ENCODE measurements at places on chromosomes 2 and 18.

GRCh38 chr18:77178559-77178958 lies 46.0 kb upstream of the MBP start:
- DNase-seq: no peak

DNA sequence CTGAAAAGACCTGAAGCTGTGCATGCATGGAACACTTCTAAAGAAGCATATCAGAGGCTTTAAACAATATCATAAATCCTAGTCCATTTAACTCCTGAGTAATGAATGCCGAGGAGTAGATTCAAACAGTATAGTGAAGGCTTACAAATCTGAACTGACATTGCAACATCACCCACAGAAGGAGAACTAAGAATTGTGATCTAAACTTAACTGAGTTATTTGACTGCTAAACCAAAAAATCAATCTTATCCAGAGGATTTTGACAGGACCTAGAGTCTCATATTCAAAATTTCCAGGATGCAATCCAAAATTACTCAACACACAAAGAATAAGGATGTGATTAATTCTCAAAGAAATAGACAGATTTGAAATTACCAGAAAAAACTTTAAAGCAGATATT lies 181.0 kb downstream of the SLC39A10 start:
- DNase-seq: no peak

GRCh38 chr18:23143016-23143814 lies 7.9 kb downstream of the CABLES1 start:
- no peak for DNase-seq

GRCh38 chr2:58268685-58269084 lies 27.6 kb upstream of the FANCL start:
- no peak for DNase-seq

GRCh38 chr2:238158018-238158508 lies 707 bp upstream of the ERFE start:
- DNase-seq: no peak

DNA sequence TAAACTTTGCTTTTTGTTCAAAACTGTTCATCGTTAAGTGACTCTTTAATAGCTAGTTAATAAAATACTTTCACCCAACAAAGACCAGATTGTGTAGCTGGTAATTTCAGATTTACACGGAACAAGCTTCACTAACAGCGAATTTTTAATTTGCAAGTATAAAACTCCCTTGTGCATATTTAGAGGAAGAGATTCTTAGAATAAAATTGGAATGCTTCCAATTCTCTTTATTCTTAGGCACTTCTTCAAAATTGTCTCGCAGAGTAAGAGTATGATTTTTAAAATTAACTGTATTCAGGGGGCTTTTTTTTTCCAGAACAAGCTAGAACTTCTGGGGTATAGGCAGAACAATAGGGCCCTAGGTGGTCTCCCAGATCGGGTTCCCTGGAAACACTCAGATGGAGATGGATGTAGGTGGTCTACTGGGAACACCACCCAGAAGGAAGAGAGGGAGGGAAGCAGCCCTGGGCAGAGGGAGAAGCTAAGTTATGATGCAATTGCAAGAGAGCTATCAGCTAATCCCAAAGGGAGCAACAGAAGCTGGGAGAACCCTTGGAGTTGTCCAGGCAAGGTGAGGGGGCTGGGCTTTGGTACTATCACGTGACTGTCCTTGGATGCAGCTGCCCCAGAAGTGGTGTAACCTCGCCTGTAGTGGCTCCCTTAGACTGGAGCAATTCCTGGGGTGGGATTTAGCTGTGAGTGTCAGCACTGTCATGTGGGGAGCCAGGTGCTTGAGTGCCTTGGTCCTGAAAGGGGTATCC lies 151.7 kb upstream of the ASB18 start:
- DNase-seq: no peak

DNA sequence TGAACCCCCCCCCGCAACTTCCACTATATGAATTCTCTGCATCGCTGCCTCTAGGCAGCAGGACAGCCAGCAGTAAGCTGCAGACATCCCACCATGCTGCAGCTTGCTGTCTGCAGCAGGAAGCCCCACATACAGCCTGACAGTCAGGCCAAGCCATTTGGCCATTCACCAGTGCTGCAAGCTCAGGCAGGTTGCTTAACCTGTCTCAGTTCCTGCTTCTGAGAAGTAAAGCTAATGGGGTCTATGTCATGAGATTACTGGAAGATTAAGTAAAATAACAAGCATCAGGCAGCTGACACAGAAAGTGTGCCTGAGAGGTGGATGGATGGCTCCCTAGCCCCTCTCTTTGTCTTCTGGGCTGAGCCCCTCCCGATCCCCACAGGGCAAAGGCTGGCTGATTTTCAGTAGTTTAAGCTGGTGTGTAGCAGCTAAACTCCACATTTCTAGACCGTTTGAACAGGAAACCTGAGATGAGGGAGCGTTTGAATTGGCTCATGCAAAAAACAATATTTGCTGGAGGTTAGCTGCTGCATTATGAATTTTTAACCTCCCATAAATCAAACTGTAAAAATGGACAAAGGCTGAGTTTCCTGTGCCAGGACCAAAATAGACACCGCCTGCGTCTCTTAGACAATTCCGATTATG lies 193.8 kb upstream of the ARL4C start:
- DNase-seq: no peak

- DNase-seq: peak; percentile 72
Observed at GRCh38 chr2:74831693-74832530, 2.0 kb upstream of the HK2 start.

DNA sequence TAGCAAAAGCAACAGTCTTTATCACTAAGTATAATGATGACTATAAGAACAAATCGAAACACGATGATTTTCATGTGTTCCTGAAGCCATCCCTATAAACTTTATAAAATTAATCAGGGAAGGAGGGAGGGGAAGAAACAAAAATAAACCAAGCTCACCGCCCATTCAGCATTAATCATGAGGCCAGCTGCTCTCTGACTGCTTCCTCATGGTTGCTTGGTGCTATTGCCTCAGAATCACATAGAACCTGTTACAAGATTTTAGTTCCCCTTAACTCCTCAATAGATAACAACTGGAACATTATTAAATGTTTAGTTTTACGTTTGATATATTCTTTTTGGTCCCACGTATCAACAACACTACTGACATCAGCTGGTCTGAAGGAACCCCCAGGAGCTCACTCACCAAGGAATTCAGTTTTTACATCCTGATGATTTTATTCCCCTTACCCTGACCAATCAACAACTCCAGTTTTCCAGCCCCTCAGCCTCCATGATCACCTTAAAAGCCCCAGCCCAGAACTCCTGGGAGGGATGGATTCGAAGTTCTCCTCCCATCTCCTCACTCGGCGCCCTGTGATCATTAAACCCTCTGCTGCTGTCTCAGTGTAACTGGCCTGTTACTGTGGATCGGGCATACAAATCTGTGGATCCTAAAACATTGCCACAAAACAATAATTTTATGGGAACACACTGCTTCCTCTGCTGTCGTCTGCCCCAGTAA lies 10.6 kb upstream of the HNRNPLL start:
- no peak for DNase-seq

- no peak for DNase-seq
Observed at GRCh38 chr2:128520340-128520739, 201.7 kb upstream of the HS6ST1 start.

GRCh38 chr2:143968860-143969259 lies 551.1 kb downstream of the ZEB2 start:
- no peak for DNase-seq

GRCh38 chr18:12577848-12578247 lies 80.1 kb downstream of the SPIRE1 start:
- no peak for DNase-seq

DNA sequence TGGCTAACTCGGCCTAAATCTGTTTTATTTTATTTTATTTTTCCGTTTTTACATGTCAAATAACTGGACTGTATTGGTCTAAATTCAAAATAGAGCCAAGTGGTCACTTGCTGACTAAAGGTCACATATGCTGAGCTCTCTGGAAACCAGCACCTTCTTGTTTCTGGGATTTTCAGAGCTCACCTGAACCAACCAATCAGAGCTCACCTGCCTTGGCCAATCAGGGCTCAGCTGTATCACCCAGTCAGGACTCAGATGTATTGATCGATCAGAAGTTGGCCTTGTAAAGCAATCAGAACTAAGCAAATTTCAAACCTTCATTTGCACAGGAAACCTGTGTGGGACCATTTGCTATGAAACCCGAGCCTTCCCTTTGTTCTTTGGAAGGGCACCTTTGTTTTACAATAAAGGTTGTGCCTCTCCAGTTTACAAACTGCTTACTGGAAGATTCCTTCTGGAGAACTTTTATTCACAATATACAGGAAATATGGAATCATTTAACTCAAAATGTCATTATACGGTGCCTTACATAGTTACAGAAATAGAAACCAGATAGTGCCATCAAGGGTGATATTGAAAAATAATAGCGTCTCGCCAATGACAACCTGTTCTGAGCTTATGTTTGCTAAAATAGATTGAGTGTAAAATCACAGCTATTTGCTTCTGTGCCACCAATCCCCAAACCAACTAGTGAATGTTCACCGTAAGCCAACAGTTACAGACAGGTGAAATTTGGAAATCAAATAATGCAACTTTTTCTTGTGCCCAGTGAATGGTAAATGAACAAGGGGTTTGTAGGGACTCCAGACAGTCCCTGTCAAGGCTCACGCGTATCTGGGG lies 17.3 kb upstream of the PSD4 start:
- DNase-seq: no peak

- no peak for DNase-seq
Observed at GRCh38 chr18:7979714-7980113, 412.6 kb downstream of the PTPRM start.

DNA sequence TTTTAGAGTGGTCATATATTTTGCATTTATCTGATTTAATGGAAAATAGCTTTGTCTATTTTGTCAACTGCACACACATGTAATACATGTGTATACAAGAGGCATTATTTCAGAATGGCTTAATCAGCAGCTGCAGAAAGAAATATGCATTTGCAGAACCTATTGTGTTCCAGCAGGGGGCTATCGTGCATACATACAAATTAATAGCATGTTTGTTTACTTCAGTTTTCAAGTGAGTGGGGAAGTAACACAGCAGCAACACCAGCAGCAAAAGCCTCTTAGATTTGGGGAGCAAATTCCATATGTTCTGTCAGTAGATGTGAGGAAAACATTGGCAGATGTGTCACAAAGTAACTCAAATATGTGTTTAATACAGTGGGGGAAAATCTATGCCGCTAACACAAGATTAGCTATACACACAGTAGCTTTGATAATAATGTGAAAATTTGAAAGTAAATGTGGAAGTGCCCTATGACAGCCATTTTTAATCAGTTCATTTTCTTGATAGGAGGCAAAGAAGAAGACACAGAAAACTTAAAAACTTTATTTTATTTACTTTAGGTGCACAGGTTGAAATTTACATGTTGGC lies 218.1 kb downstream of the WDR7 start:
- peak; percentile 61 for DNase-seq

- no peak for DNase-seq
Observed at GRCh38 chr2:225104321-225104720, 62.1 kb upstream of the DOCK10 start.

GRCh38 chr2:216436383-216436782 lies 24.1 kb downstream of the SMARCAL1 start:
- no peak for DNase-seq

DNA sequence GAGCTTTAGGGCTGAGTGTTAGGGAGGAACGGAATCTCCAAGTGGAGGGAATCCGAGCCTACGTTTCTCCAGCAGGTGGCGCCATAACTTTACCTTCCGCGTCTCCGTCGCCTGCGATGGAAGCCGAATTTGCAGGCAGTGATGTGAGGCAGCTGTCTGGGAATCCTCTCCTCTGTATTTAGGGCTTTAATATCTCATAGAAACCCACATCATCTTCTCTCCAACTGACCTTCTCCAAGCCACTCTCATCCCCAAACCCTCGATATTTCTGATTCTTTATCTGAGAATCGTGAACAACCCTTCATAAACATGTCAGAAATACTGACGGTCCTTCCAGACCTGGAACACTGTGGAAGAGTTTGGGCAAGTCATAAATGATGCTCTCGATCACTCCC lies 27.5 kb downstream of the SIX2 start:
- DNase-seq: peak; percentile 45

DNA sequence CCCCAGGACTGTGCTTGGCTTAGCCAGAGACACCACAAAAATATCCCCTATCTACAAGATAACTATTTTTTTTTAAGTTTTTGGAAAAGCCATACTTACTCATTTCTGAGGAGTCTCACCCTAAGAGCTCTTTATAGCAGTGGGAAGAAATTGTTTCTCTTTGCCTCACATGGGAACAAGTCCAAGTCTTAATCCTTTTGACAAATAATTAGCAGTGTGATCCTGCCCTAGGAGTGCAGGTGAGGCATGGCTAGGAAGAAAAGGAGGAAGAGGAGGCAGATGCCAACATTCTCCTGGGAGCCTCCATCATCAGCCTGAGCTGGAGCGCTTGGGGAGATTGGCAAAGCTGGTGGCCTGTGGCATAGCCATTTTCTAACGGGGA lies 115.6 kb downstream of the STPG4 start:
- no peak for DNase-seq

DNA sequence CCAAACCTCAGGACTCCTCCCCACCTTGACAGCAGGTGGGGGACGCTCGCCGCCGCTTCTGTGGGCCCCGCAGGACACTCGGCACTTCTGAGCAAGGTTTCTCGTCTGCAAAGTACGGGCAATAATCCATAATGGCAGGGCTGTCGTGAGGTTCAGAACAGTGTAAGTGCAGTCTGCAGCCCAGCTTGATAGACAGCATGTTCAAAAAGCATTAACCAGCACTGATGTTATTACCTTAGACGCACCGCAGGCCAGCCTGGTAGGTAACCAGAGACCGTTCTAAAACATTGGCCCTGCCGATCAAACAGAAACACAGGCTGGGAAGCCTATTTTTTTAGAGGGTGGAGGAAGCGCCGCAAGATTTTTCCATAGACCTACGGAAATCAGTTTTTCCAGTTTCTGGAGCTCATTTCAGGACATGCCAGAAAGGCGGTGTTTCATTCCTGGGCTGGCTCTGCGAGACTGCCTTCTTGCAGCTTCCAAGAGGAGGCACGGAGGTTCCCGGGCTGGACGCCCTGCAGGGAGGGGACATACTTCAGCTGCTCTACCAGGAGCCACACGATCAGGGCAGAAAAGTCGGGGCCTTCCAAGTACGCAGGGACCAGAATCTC lies 148.7 kb downstream of the TPO start:
- DNase-seq: no peak

DNA sequence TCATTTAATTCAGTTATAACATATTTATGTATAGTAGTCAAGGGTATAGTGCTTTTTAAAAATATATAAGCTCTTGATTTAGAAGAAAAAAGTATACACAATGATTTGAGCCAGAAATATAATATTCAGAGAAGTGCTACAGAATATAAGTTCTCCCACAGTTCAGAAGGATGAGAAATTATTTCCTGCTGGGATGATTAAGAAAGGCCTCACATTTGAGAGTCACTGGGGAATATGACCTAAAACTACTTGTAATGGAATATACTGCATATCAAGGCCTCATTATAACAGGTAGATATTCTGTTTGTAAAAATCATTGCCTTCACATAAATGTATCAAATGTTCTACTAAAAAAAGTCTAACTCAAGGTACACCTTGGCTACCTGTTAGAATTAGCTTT lies 203.5 kb downstream of the MBD2 start:
- no peak for DNase-seq
